Stimulated activated CD4-positive, alpha-beta T cell treated with anti-CD3 and anti-CD28 coated beads, Interleukin-4, amount 100 ng/mL, for 24 hours (primary cell): ENCODE measurements at places on chromosomes 16 and 17.

- no peak for DNase-seq
These were observed 682.1 kb upstream of the SOX9 start for GRCh38 chr17:71438631-71439146.

- DNase-seq, result no peak
These were observed 349.4 kb downstream of the SOX9 start for GRCh38 chr17:72470121-72470705.

GRCh38 chr16:11005611-11005975 is 61.2 kb downstream of the CLEC16A start:
- DNase-seq, result no peak

DNA sequence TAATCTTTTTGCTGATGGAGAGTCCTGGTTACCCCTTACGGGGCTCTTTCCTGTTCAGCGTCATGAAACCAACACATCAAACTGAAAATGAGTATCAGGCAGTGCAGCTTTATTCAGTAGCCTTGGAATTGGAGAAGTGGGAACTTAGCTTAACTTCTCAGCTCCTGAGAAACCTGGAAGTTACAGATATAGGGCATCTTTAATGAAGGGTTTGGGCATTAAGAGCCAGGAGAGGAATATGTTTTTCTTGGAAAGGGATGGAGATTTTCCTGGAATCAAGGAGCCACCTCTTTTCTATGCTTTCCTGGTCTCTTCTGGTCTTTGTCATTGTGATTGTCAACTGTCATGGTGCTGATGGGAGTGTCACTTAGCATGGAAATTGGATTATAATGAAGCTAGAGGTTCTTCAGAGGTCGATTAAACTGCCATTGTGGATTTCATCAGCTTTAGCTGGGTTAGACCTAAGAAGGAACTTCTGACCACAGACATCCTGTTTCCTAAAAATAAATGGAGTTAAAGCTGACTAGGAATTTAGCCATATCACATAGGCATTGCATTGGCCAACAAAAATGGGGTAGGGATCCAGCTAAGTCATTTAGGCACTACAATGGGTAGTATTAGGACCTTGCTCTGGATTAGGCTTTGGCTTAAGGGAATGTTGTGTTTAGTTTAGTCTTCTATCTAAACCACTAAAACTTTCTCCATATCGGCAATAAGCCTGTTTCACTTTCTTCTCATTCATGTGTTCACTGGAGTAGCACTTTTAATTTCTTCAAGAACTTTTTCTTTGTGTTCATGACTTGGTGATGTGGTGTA is 186.4 kb downstream of the BCAS3 start:
- no peak for DNase-seq

DNA sequence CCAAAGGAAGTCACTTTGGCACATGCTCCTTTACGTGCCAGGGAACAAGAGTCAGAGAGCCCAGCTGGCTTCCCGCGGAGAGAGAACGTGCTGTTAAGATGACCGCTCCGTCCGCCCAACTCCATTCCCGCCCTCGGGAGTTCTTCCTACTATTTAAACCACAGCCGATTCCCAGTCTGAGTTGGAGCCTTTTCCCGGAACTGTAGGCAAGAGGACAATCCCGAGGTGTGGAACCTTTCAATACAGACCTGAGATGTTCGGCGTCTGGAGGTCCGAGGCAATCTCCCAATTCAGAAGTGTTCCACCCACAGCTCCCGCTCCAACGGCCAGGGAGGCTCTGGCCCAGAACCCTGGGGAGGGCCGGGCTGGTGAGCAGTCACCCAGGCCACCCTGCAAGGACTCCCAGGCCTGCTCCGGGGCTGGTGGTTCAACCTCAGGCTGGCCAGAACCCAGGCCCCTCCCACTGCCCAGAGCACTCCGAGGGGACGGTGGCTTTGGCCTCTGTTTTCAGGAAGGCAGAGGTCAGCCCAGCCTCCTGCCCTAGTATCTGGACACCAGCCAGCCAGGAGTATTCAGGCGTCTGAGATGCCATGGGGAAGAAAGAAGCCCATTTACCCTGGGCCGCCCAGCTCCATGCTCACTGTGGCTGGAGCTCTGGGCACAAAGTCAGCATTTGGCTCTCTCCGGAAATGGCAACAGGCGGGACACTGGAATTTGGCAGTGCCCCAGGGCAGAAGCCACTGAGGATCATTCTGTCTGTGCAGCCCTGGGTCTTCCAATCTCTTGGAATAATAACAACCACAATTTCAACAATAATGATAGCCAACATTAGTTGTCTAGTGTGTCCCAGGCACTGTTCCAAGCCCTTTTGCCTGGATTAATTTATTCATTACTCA is 21.4 kb downstream of the EMP2 start:
- DNase-seq, result no peak

GRCh38 chr17:77404812-77405581 is 264.2 kb downstream of the SEC14L1 start:
- DNase-seq, result peak; percentile 88

GRCh38 chr17:21078016-21078780 is 35.4 kb upstream of the USP22 start:
- DNase-seq, result no peak

DNA sequence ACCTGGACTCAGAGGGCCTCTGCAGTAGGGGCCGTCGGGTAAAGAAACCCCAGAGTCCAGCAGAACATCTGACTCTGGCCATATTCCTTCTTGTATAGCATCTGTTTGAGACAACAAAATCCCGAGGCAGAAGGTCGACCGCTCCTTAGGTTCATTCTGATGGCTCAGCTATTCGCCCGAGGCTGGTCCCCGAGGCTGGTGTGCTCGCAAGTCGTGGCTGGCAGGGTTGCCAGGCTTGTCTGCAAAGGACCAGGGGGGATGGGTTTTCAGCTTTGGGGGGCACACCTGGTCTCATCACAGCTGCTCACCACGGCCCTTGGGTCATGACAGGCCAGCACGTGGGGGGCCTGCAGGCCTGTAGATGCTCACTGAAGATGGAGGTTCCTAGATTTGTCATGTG is 119.1 kb downstream of the BANP start:
- DNase-seq, result no peak

DNA sequence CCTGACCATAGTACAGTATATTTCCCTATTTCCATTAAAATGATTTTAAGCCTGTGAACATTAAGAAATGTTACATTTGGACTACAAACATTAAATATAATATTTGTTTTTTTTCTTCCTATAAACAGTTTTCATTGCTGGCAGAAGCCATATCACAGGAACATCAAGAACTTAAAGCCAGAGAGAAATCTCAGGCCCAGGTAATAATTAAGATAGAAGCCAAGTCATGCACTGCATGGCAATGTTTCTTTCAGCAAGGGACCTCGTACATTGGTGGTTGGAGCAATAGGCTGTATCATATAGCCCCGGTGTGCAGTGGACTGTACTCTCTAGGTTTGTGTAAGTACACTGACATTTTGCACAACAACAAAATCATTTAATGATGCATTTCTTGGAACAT is 30.1 kb downstream of the CEP95 start:
- no peak for DNase-seq
